SHP77 treated with DMSO at 0.1 percent for 48 hours (cell line): ENCODE measurements at places on chromosomes 16 and 17.

DNA sequence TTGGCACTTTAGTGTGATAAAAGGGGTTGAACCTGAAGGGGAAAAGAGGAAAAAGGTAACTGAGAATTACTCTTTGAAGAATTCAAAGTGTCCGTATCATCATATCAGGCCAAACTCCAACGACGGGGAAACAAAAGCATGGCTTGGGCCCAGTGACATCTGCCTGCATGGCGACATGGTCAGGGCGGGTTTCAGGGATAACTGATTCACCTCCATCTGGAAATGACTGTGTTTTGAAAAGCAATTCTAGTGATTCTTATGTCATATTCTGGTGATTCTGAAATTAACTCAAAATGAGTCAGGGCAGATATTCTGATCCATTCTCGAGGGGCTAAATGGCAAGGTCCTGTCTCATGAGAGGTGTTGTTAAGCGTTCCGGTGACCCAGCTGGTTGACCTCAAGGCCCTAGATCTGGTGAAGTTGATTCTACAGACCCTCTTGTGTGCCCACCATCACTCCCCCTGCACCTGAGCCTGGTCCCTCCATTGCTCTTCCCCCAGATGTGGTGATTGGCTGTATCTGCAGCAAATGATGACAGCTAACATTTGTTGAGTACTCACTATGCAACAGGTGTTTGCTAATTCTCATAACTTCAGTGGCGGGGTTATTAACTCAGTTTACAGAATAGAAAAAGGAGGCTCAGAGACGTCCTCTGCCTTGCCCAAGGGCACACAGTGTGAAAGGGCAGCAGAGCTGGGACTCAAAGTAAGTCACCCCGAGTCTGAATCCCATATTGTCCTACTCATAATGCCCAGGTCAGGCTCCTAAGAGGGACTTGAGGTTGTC lies 251.8 kb downstream of the MAF start:
- DNase-seq: no peak

DNA sequence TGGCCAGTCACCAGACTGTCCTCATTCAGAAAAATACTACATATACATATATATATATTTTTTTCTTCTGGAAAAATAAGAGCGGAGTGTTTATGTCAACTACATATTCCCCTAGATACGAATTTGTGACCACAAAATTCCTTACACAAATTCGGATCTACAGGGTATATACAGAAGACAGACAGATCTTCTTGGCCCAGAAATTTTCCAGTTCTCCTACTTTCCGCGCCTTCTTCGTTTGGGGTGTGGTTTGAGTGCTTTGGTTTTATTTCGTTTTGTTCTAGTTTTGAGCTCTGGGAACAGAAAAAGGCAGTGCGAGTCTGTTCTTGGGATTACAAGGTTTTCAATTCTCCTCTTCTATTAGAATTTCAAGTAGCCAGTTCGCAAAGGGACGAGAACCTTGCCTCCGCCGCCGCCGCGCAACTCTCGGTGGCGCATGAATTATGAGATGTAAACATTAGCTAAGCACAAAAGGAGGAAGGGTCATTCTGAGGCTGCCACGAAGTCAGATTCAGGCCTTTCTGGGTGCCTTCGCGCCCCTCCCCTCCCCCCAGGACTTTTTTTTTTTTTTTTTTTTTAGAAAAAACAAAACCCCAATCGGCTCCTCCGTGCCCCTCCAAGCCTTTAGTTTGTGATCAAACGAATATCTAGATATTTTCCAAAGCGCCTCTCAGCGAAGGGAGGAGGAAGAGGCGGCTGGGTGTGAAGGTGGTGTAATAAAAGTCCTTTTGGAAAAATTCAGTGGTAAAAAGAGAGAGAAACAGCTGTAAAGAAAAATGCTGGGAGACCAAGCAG lies 1.8 kb upstream of the HOXB4 start:
- DNase-seq: no peak

GRCh38 chr16:23847251-23847650 lies 11.5 kb downstream of the PRKCB start:
- DNase-seq: no peak

DNA sequence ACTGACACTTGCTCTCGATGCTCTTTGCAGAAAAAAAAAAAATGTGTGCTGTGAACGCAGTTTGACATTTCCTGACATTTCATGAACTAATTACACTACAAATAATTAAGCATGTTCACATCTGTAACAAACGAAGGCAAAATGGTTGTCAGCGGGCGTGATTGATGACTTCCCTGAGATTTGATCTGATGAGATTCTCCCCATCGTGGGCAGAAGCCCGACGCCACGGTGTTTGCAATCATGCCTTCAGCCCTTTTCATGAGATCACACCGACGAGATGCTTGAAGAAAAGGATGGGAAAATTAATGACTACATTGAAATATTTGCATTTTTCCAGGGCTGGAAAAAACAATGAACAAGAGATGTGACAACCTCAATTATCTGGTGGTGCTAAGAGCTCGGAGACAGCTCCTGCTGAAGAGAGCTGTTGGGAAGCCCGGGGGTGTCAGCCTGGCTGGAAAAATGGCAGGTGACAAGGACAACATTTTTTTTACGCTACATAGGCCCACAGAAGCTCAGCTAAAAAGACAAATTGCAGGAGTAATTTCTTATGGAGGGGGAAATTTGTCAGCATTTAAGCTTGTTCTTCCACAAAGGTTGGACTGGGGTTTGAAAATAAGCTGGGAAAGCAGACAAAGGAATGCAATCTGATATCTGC lies 259.4 kb upstream of the IRX3 start:
- DNase-seq: no peak

DNA sequence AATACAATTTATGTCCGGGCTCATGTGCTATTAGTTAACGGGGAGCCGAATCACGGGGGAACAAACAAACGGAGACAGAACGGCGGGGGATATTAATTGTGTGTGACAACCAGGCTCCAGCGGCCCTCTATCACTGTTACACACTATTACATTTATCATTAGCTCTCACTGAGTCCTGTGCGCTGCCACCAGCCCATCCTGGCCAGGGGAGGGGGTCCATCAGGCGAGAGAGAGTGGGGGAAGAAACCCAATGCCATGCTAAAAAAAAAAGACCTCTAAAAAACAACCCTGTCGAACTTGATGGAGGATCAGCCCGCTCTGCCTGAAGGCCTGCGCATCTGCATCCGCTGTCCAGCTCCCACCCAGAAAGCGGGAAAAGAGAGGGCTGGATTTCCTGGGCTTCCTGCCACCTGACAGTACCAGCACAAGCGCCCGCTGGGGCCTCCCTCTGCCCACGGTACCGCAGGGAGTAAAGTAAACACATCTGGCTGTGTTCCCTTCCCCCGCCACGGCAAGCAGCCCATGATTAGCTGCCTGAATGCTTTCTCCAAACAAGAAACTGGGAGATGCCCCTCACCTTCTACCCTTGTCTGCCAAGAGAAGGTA lies 41.7 kb downstream of the PIPOX start:
- peak; percentile 62 for DNase-seq

GRCh38 chr17:17650959-17651358 lies 30.3 kb upstream of the RAI1 start:
- no peak for DNase-seq

GRCh38 chr16:50540711-50541007 lies 7.5 kb upstream of the NKD1 start:
- no peak for DNase-seq

- no peak for DNase-seq
Observed at GRCh38 chr16:77793417-77793816, 5.1 kb downstream of the VAT1L start.

GRCh38 chr16:85537331-85537788 lies 75.8 kb upstream of the GSE1 start:
- no peak for DNase-seq

DNA sequence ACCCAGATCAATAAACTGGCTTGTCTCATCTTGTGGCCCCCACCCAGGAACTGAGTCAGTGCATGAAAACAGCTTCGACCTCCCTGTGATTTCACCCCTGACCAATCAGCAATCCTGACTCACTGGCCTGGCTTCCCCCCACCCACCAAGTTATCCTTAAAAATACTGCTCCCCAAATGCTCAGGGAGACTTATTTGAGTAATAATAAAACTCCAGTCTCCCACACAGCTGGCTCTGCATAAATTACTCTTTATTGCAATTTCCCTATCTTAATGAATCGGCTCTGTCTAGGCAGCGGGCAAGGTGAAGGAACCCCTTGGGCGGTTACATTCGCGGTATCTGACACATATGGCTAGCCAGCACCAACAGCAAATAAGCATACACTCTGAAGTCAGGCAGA lies 9.8 kb upstream of the RABEP1 start:
- no peak for DNase-seq

GRCh38 chr17:48055531-48056245 lies 7.5 kb downstream of the NFE2L1 start:
- no peak for DNase-seq

GRCh38 chr16:88055356-88055755 lies 104.1 kb downstream of the BANP start:
- no peak for DNase-seq

- no peak for DNase-seq
Observed at GRCh38 chr17:6623941-6624340, 16.6 kb downstream of the KIAA0753 start.

DNA sequence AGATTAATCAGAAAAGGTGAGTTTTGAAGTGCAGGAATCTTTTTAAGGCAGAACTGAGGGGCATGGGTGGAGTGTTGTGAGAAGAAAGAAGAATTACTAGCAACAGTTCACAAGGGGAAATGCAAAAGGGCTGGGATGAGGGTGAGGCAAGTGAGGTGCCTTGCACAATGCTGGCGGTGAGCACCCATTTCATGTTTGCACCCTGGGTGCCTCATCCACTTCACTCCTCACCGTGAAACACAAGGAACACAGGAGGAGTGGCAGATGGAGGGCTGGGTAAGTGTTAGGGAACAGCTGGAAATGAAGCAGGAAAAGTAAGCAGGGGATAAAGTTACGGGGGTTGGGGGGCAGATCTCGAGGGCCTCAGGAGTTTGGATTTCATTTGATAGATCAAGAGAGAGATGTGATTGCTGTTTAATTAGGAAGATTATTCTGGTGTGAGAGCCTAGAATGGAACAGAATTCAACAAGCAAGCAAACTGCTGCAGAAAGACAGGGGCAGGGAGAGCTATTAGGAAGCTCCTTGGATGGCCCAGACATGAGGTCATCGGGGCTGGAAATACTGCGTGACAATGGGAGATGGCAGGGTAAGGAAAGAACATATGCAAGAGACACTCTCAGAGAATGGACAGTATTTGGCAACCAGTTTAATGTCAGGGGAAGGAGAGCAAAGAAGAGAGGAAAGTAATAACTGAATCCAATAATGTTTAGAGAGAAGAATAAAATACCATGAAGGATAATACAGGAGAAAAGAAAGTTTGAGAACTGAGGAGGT lies 8.3 kb upstream of the HEATR6 start:
- DNase-seq: no peak

GRCh38 chr17:77414811-77415400 lies 274.1 kb downstream of the SEC14L1 start:
- DNase-seq: no peak

DNA sequence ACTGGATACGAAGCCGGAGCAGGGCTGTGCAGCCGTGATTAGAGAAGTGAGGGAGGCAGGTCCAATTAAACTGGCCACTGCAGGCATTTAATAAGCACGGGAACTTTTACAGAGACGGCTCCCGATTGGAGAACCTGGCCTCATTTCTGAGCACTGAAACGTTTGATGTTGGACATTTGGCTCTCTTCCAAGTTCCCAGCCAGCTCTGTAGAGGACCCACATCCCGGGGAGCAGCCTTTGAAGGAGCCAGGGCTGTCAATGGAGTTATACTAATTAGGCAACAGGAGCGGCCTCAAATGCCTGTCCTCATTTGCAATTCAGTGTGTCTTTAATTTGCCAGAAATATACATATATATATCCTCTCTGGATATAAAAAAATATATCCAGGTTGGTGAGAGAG lies 499.4 kb upstream of the C16orf82 start:
- no peak for DNase-seq

GRCh38 chr17:21204935-21205334 lies 9.0 kb downstream of the TMEM11 start:
- DNase-seq: no peak

DNA sequence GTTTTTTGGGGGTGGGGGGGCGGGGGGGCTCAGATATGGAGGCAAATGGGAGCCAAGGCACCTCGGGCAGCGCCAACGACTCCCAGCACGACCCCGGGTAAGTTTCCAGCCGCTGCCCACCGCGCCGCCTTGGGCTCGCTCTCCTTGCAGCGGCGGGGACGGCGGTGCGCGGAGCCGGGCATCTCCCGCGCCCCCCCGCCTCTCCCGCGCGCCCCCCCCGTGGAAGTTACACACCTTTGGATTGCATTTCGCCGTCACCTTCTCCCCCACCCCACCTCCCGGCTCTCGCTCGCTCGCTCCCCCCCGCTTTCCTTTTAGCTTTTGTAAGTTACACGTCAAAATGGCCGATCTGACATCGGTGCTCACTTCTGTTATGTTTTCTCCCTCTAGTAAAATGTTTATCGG lies 387 bp downstream of the MSI2 start:
- no peak for DNase-seq

DNA sequence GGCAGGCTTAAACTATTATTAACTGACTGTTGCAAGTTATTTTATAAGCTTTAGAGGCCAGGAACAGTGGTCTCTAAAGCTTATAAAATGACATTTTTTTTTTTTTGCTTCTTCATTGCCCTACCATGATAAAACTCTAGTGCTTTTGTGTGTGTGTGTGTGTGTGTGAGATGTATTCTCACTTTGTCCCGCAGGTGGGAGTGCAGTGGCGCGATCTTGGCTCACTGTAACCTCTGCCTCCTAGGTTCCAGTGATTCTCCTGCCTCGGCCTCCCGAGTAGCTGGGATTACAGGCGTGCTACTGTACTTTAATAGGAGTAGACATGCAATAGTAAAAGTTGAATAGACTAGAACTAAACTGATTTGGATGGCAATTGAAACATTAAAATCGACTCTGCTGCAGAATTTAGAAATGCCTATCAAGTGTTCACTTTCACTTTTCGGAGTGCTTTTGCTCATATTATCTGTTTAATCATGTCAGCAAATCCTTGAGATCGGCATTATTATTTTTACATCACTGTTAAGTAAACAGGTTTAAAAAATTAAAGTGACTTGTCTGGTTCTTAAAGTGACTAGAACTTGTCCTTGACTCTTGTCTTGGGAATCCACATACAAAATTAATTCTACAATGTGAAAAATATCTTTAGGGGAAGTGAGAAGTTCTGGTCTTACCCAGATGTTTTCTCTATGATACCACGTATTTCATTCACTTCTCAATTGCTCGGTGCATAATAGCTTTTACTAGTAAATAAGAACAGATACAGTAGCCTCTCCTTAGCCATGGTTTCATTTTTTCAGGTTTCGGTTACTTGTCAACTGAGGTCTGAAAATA lies 8.4 kb upstream of the PCTP start:
- DNase-seq: no peak
